Stimulated activated CD8-positive, alpha-beta memory T cell treated with anti-CD3 and anti-CD28 coated beads, Interleukin-4, amount 100 ng/mL, for 4 hours (primary cell): ENCODE measurements at places on chromosomes 7 and 10.

DNA sequence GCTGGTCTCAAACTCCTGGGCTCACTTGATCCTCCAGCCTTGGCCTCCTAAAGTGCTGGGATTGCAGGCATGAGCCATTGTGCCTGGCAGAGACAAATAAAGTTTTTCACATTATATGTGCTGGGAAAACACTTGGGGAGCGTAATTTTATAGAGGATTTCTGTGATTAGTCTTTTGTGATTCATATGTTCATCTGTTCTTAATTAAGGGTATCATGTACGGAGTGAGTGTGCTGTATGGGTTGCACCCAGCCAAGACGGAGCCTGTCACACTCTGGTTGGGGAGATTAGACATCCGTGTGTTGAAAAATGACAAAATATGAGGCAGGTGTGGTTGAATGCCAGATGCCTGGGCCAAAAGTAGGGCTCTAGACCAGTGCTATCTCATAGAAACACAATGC is 10.3 kb downstream of the ADRB1 start:
- DNase-seq = no peak

- DNase-seq = no peak
Measured at GRCh38 chr7:26237035-26237807, 35.7 kb downstream of the CBX3 start.

GRCh38 chr10:5632446-5632845 is 33.9 kb downstream of the ASB13 start:
- DNase-seq = no peak

- DNase-seq = no peak
Measured at GRCh38 chr10:50419091-50419490, 167.8 kb upstream of the ASAH2 start.

- no peak for DNase-seq
Measured at GRCh38 chr10:94006591-94007550, 13.1 kb downstream of the PLCE1 start.

DNA sequence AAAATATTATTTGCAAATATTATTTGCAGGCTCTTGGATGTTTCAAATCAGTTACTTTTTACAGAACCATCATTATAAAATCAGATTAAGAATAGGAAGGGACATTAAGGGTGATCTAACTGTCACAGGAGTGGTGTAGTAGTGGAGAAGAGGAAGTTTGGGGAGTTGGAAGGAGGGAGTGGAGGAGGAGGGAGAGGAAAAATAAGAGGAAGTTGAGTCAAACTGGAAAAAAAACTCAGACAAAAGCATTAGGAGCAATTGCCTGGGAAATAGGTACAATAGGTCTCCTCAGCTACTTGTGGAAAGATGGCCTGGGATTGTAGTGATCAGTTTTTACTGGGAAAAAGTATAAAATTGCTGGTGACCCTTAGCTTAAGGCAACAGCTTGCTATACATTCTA is 77.7 kb upstream of the GPR37 start:
- DNase-seq = no peak

- DNase-seq = no peak
Measured at GRCh38 chr7:89780291-89780690, 374.0 kb upstream of the STEAP1 start.

DNA sequence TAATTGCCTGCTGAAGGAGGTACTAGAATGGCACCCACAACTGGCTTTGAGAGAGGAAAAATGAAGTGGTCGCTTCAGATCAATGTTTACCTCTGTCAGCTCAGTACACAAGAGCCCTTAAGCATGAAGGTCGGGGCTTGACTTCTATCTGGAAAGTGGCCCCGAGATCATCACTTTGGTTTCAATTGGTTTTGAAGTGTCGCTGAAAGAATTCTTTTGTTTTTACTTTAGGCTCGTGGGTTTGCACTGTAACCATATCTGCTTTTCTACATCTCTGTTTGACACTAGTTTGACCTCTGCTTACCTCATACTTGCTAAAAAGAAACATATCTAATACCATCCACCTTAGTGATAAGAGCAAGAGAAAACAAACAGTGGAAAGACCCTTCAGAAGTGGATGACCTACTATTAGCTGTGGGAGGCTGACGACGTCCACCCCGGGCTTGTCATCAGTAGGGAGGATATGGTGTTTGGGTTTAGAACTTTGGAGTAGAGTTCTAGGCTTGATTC is 361.8 kb downstream of the GATA3 start:
- DNase-seq = no peak

DNA sequence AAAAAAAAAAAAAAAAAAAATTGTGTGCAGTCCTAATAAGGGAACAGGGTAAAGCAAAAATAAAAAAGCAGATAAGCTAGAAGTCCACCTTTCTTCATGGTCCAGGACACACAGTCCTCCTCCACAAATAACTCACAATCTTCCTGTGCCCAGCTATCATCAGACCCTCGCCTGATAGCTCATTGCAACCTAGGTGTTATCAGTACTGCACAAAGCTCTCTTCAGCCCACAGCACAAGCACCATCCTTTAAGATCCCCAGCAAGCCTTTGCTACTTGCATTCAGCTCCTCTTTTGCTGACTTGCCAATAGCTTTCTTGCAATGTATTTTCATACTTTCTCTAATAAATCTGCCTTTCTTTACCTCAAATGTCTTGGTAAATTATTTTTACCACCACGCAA is 5.0 kb downstream of the NDUFA5 start:
- DNase-seq = no peak

- no peak for DNase-seq
Measured at GRCh38 chr10:23367896-23368595, 23.4 kb upstream of the C10orf67 start.

GRCh38 chr7:47482013-47482875 is 99.7 kb downstream of the TNS3 start:
- no peak for DNase-seq

DNA sequence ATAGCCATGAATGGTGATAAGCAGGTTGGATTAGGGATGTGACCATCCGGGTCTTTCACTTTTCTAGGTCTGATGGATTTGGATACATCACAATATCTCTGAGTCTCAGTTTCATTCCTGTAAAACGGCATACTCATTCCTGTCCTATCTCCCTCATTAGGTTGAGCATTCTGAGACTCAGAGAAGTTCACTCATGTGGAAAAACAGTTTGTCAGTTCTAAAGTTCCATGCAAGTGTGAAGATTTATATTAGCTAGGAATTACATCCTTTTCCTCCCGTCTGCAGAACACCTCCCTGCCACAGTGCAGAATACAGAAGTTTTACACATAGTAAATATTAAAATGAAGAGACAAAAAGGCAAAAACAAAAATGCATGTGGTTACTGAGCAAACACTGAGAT is 94.2 kb upstream of the SLC25A13 start:
- DNase-seq = no peak

- DNase-seq = no peak
Measured at GRCh38 chr10:33229252-33229948, 105.1 kb downstream of the NRP1 start.

- no peak for DNase-seq
Measured at GRCh38 chr7:24108906-24109376, 175.0 kb upstream of the NPY start.

- no peak for DNase-seq
Measured at GRCh38 chr7:40468891-40469864, 334.4 kb downstream of the SUGCT start.

- DNase-seq = no peak
Measured at GRCh38 chr7:84528756-84529479, 334.3 kb upstream of the SEMA3A start.

DNA sequence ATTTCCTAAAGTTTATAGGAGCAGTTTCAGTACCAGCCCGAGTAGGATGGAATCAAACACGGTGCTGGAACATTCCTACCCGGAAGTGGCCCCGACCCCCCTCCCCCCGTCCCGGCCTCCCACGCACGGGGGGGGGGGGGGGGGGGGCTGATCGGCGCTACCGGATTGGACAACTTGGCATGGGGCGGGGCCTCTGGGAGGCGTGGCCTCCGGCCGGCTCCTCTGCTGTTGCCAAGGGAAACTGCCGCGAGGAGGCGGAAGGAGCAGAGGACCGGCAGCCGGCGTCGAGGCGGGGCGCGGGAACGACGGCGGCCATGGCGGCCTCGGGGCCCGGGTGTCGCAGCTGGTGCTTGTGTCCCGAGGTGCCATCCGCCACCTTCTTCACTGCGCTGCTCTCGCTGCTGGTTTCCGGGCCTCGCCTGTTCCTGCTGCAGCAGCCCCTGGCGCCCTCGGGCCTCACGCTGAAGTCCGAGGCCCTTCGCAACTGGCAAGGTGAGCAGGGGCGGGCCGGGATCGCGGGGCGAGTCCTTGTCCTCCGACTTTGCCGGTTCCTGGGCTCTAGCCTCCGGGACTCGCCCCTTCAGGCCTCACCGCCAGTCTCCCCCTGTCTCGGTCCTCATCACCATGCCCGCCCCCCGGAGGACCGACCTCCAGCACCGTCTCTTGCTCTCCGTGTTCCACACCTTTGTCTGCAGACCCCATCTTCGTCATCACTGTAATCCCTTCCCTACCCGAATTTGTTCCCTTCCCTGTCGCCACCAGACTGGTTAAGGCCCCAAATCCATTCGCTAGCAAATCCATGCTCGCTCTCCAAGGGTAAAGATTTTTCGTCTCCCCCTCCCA is at the start of gene RHBDD2:
Gene RHBDD2 (plus strand): TSS at position 266 of the 843 bp plus-strand sequence. CDS start 49 bp downstream, at position 315.
- DNase-seq = peak; percentile 89

DNA sequence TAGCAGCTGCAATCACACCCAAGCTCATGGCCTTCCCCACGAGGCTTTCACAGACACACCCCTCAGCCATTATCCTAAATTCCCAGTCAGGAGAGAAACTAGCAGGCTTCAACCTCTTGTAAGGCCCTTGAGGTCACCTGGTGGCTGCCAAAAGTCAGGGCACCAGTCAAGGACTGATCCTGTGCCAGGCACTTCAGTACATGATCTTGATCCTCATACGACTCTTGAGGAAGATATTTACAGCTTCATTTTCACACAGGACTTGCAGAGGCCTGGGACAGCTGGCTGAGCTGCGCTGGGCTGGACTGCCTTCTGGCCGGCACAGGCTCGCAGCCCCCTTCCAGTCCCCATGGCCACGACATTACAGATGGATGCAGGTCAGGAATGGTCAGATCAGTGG is 8.8 kb downstream of the PDAP1 start:
- no peak for DNase-seq
